ENCODE measurements at places on chromosomes 1 and 21.

- DNase-seq = no peak
Observed at GRCh38 chr1:221991221-221991620, 249.3 kb upstream of the DUSP10 start.

DNA sequence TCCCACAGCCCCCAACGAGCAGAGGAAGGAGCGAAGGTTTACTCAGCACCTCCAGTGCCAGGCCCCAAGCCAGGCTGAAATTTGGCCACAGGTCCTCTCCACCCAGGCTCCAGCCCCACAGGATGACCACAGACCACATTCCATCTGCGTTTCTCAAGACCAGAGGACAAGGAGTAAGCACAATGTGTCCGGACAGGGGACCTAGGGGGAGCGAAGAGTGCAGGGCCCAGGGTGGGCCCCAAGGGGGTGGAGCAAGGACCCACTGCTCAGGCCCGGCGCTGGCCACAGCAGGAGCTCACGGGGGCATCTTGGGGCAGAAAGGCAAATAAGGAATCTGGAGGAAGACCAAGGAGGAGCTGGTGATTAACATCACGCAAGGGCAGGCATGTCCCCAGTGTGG lies 100.5 kb downstream of the NPHP4 start:
- DNase-seq = no peak

- DNase-seq = no peak
Observed at GRCh38 chr1:168742994-168743650, 14.1 kb upstream of the DPT start.

- DNase-seq = peak; percentile 95
Observed at GRCh38 chr1:2496087-2496622, 20.1 kb downstream of the PLCH2 start.

- DNase-seq = no peak
Observed at GRCh38 chr21:19695796-19696195, 1292.2 kb upstream of the TMPRSS15 start.

DNA sequence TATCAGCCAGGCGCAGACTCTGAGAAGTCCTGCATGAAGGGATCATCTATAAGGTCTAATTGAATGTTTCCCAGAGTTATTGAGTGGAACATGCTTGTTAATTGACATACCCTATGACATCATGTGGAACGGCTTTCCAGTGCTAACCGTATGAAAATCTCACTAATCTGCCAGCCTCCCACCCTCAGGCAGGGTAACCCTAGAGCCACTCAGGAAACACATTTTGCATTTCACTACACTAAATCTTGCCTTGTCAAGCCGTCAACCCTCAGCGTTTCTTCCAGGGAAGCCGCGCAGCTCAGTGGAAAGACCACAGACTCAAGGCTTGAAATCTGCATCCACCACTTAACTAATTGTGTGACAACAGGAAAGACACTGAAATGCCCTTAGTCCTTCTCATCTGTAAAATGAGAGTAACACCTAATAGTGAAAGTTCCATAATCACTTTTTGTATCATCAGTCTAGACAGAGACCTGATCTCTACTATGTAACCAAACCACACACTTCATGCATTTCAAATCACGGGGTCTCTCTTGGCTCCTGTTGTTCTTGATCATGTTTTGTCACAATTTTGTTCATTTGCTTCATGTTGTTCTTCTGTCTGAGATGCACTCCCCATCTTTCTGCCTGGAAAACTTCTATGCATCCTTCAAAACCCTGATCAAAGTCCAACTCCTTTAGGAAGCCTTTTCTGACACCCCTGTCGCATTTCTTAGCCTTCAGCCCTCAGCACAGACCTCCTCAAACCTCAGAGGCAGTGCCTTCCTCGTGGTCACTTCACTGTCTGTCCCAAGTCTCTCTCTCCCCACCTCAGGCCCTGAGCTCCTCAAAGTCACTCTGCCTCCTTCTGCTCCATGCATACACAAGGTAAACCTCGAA lies 246.5 kb downstream of the TOMM20 start:
- peak; percentile 20 for DNase-seq

GRCh38 chr21:27196651-27197050 lies 229.8 kb upstream of the ADAMTS5 start:
- DNase-seq = no peak

DNA sequence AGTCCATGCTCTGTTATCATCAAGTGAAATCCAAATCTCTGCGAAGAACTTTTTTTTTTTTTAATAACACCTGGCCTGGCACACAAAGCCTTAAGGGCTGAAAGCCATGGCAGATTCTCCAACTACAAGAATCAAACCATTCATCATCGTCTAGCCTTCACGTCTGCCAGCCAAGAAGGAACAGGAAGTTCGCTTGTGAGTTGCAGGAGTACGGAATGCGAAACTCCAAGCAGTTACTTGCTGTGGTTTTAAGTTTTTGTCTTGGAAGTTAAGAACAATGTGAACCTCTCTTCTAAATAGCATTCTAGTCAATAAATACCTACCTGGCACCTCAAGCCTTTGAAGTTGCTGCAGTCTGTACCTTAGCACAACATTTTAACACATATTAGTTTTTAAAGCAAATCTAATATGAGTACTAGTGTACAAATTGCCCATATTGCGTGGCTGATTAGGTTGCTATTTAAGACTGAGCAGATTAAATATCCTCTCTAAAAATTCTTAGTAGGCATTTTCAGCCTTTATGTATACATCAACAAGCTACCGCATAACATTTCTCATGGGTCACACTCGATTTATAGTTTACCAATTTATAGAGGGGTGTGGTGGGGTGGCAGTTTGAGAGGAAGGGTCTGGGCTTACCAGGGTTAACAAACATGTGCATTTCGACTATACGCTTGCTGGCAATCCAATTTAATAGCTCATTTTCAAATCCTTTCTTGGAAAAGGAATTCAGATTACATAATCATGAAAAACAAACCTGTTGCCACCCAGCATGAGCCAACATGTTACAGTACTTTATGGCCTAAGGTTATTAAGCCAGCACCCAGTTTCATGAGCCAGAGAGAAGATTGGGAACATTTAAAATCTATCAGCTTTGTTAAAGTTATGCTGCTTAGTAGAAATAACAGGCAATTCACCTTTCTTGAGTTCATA lies 22.2 kb upstream of the PTPN14 start:
- no peak for DNase-seq

Measured in OCI-LY7 (cell line).